Lower lobe of right lung (tissue), 2 donors: ENCODE measurements at places on chromosomes 3 and 15. TPM values are rescaled to one million over a fixed set of nuclear protein-coding genes. Genes with fewer than 3 reads are reported as not detected.

The IMPG2 gene
- total RNA-seq: 0.21 TPM

The SLC28A1 gene
- not detected for total RNA-seq

The RGMA gene
- 9.7 TPM for total RNA-seq

The OR5K2 gene
- not detected for total RNA-seq

The C3orf18 gene
- total RNA-seq: 6.7 TPM

The TF gene
- total RNA-seq: 2.8 TPM

DNA sequence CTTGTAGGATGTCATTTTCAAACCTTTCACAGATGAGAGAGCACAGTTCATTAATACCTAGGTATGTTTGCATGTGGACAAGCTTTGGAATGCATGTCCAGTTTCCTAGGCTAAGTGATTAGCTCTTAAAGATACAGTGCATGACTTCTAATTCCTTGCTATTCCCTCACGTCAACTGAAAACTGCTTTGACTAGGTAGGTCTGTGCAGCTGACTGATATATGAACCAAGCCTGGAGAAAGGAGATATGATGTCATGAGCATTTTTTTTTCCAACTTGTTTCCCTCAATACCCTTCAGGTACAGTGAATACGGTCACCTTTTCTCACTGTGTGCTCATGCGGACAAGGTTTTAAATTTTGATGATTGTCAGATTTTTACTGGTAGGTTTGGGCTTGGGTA is 41.6 kb upstream of the TASOR start:
- no peak for DNase-seq

GRCh38 chr3:10376353-10376752 is 55.4 kb upstream of the SEC13 start:
- no peak for DNase-seq

- no peak for DNase-seq
Observed at GRCh38 chr3:164360738-164361406, 717.4 kb downstream of the SI start.

- DNase-seq: no peak
Observed at GRCh38 chr3:126684218-126684751, 19.8 kb upstream of the CHCHD6 start.

DNA sequence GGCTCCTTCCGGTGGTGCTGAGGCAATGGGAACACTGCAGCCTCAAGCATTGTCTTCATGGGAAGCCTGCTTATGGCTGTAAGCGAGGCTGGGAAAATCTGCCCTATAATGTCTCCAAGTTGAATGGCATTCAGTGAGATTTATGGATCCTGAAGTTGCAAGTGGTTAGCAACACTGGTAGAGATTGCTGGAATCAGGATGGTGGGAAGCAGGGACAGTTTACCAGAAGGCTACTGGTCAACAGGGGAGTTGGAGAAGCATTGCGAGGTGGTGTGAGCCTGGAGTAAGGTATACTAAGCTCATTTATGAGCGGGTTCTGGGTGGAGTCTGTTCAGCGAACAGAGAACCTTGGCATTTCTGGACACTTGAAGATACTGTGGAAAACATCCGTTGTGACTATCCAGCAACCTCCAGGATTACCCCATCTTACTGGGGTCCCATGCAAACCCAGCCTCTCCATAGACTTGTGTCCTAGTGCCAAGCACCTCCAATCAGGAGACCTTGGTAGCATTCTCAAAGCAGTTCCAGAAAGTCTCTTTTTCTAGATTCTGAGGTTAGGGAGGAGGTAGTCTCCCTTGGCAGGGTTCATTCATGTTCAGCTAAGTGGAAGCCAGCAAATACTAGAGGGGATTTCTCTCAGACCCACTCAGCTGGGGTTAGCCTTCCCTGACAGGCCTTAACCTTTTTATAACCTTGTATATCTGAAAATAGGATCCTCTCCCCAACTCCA is 7.3 kb downstream of the RPSA start:
- no peak for DNase-seq

GRCh38 chr3:122700193-122700592 is 19.6 kb downstream of the PARP14 start:
- no peak for DNase-seq

GRCh38 chr3:113133140-113133539 is 78.2 kb upstream of the BOC start:
- DNase-seq: no peak

- no peak for DNase-seq
Observed at GRCh38 chr3:425079-425478, 228.5 kb downstream of the CHL1 start.

DNA sequence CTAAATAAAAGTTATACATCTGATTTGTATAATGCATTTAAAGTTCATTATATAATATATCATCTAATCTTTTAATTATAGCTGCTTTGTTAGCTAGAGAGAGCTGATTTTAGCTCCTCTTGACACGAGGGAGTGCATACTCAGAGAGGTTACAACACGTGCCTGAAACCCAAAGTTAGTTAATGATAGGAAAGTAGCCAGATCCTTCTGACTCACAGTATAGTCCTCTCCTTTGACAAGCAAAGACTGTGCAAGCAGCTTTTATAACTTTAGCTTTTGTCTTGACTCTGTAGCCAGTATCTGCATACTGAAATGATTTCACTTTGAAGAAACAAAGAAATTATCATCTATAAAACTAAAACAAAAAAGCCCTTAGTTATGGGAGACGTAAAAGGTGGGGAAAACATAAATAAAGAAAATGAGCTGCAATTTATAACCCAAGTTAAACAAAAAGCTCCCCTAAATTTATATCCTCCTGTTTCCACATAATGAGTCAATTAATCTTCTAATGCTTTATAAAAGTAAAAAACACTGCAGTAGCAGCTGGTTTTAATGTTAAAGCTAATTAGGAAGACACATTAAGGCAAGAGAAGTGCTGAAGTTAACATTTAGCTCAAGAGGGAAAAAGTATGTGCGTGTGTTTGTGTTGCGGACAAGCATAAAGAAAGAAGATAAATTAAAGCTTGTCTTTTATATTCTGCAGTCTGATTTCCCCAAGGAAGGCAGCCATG is 13.1 kb downstream of the GABRR3 start:
- no peak for DNase-seq

DNA sequence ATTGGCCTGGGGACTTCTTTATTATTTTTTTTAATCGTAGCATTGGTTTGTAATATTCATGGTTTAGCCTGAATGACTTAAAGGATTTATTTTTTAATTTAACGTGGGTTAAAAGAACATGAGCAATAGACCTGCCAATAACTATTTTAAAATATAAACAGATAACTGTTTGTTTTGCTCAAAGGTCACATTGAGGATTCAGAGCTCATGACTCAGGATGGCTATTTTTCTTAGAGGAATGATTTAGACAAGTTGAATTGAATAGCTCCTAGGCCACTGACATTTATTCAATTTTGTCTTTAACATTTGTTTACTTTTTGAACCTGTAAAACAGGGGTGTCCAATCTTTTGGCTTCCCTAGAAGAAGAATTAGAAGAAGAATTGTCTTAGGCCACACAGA is 68.5 kb downstream of the ITPR1 start:
- no peak for DNase-seq

DNA sequence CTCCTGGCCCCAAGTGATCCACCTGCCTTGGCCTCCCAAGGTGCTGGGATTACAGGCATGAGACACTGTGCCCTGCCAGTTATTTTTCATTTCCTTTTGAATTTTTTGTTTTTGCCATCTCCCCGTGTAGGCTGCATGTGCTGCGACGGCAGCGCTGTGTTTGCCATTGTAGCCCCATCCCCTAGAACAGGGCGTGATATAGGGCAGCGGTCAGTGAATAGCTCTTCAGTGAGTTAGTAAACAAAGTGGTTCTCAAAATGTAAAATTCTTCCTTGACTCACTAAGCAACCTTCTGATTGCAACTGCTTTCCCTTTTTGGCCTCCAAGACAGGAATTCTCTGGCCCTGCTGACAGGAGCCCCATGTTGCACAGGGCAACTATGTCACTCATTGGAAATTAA is 138.1 kb upstream of the CTDSPL start:
- DNase-seq: no peak

GRCh38 chr3:58008141-58009025 is at the start of gene FLNB:
TSS of gene FLNB (plus strand) at chr3:58008422. CDS start at chr3:58008565, 143 bp downstream.
- peak; percentile 81 for DNase-seq

DNA sequence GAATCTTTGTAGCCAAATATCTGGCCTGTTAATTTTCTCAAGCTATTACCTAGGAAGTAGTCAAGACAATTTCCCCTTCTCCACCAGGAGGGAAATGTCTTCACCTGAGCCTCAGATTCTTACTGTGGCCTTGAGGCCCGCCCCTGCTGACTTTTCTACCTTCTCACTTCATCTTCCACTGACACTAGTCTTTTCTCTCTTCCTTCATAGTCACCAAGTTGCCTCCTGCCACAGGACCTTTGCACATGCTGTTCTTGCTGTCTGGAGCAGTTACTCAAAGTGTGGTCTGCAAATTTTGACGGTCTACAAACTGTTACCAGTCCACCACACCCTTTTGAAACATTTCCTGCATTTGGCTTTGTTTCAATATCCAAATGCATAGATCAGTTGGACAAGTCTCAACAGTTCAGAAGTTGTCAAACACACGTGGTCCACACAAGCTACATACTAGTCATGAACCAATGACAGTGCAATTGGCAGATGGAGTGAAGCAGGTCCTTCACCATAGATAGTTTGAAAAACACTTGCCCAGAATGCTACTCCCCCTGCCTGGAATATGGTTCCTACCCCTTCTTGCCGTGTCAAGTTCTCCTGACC is 100.5 kb downstream of the OSBPL10 start:
- no peak for DNase-seq

DNA sequence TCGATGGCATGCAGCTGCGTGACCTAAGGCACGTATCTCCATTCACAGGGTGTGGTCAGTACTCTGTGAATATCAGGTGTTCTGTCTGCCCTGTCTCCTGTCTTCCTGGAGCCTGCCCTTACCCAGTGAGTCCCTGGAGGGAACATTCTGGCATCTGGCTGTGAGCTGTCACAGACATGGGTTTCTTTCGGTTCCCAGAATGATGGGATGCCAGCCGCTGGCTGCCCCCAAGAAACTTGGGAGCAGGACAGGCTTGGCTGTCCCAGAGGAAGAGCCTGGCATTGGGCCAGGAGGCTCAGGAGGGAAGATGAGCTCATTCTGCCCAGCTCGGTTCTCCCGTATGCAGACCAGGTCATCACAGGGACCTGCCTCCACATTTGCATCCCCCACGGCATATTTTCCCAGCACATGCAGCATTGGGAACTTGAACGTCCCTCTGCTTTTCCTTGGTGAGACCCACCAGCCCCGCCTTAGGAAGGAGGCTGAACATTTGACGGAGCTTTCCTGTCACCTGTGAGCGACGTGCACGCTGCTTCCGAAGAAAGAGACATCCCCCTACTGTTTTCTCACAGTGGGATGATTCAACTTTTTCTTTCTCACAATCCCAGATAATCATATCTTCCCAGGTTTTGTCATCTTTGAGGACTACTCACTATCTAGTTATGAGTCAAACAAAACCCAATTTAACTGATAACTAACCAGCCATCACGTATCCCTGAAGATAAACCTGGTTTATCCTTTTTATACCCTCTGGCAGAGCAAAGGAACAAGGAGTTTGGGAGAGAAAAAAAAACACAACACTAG is 22.0 kb upstream of the PGPEP1L start:
- DNase-seq: no peak
